ENCODE measurements at places on chromosomes 1 and 21. TPM values are rescaled to one million over a fixed set of nuclear protein-coding genes. Genes with fewer than 3 reads are reported as not detected.

Gene IL19
- not detected for total RNA-seq

Gene KCNC4
- total RNA-seq, result 4.0 TPM

Gene PTPRC
- total RNA-seq, result not detected

Gene AK2
- 160 TPM for total RNA-seq

Gene SLAMF7
- 2.6 TPM for total RNA-seq

Gene DDX59
- total RNA-seq, result 12.0 TPM

Gene ERICH3
- total RNA-seq, result not detected

Gene PROX1
- 0.14 TPM for total RNA-seq

All from A549 treated with RU486 at 1 μM for 4 hours (cell line).